Diencephalon (tissue), 1 donor: ENCODE measurements at places on chromosomes 2 and 18. TPM values are rescaled to one million over a fixed set of nuclear protein-coding genes. Genes with fewer than 3 reads are reported as not detected.

MYOM1 gene
- 10.4 TPM for total RNA-seq

SLC11A1 gene
- 3.5 TPM for total RNA-seq

FAP gene
- 2.3 TPM for total RNA-seq

OXER1 gene
- total RNA-seq, result not detected

GALNT3 gene
- 4.6 TPM for total RNA-seq

TTN gene
- total RNA-seq, result 2.3 TPM

AKAIN1 gene
- not detected for total RNA-seq

NETO1 gene
- 50.7 TPM for total RNA-seq

ONECUT2 gene
- total RNA-seq, result 7.4 TPM

ABHD3 gene
- 11.8 TPM for total RNA-seq

ITSN2 gene
- 31.6 TPM for total RNA-seq

C1QL2 gene
- 2.3 TPM for total RNA-seq

SCTR gene
- total RNA-seq, result 0.69 TPM

FABP1 gene
- total RNA-seq, result not detected

TMEM169 gene
- 30.7 TPM for total RNA-seq

SP140L gene
- 0.92 TPM for total RNA-seq

CXCR1 gene
- total RNA-seq, result not detected

UGT1A4 gene
- total RNA-seq, result not detected

NT5C1B gene
- total RNA-seq, result not detected

SCYGR5 gene
- not detected for total RNA-seq

ASIC4 gene
- total RNA-seq, result 10.4 TPM

CNGA3 gene
- total RNA-seq, result 6.0 TPM

ADAM17 gene
- total RNA-seq, result 40.6 TPM

NPHP1 gene
- 12.9 TPM for total RNA-seq

TUBA3E gene
- total RNA-seq, result not detected

OR6B2 gene
- not detected for total RNA-seq

ZSWIM2 gene
- 0.23 TPM for total RNA-seq

PIEZO2 gene
- 3.2 TPM for total RNA-seq

DPYSL5 gene
- 181 TPM for total RNA-seq

CD28 gene
- total RNA-seq, result 0.69 TPM

DNAJC5G gene
- total RNA-seq, result 0.23 TPM

NT5DC4 gene
- not detected for total RNA-seq

TRIB2 gene
- total RNA-seq, result 205 TPM

SMYD1 gene
- total RNA-seq, result not detected

GALNT13 gene
- 37.8 TPM for total RNA-seq

INHBB gene
- 11.3 TPM for total RNA-seq

C2orf68 gene
- total RNA-seq, result 29.1 TPM

TNFAIP6 gene
- total RNA-seq, result 1.2 TPM
